Activated CD4-positive, CD25-positive, alpha-beta regulatory T cell treated with anti-CD3 and anti-CD28 coated beads, Interleukin-2, amount 50 U/mL, for 72 hours (primary cell): ENCODE measurements at places on chromosomes 4 and X.

GRCh38 chr4:3313139-3313538 lies 20.3 kb downstream of the RGS12 start:
- DNase-seq, result no peak

- no peak for DNase-seq
Measured at GRCh38 chr4:105399532-105400161, 74.2 kb downstream of the PPA2 start.

DNA sequence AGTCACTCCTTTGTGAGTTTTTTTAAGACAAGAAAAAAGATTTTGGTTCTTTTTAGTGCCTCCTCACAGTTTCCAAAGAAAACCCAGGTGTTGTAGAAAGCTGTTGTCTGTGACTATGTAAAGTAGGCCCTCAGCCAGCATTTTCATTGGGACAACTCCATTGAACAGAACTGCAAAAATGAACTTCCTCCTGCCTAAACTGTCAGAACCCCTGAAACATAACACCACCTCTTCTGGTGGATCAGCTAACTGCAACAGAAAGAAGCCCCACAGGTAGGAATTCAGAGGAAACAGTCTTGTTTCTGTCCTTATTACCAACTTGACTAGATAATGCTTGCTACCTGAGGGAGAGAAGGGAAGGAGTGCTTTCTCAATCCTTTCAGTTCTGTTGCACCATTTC lies 3.4 kb upstream of the ATP11C start:
- no peak for DNase-seq

- DNase-seq, result no peak
Measured at GRCh38 chr4:84028340-84028739, 470.8 kb downstream of the NKX6-1 start.

GRCh38 chrX:16807548-16807947 lies 21.3 kb downstream of the TXLNG start:
- DNase-seq, result no peak

- DNase-seq, result no peak
Measured at GRCh38 chrX:78957049-78957767, 12.0 kb downstream of the P2RY10 start.

GRCh38 chr4:140928880-140929279 lies 172.7 kb upstream of the TBC1D9 start:
- no peak for DNase-seq

DNA sequence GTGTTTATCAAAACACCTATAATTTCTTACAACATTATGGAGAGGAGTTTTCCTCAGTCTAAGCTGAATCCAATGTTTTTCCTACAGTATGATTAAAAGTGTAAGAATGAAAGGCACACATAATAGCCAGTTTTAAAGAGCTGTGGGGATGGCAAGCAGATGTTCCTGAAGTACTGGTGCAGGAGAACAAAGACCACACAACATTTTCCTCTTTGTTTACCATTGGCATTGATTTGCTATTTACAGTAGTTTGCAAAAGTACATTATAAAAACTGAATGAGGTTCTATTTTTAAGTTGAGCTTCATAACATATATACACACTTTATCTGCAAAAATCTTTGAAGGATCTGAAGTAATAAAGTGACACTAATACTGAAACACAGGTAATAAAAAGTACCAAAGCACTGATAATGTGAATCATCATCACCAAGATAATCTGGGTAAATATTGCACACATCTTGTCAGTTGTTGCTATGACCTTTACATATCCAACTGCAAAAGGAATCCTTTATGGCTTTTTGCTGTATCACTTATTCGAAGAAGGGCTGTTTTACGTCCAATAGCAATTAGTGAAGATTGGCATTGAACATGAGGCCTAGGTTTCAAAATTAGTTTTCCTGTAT lies 22.5 kb downstream of the TCEAL1 start:
- DNase-seq, result no peak

GRCh38 chr4:118740869-118741268 lies 55.7 kb downstream of the METTL14 start:
- no peak for DNase-seq

DNA sequence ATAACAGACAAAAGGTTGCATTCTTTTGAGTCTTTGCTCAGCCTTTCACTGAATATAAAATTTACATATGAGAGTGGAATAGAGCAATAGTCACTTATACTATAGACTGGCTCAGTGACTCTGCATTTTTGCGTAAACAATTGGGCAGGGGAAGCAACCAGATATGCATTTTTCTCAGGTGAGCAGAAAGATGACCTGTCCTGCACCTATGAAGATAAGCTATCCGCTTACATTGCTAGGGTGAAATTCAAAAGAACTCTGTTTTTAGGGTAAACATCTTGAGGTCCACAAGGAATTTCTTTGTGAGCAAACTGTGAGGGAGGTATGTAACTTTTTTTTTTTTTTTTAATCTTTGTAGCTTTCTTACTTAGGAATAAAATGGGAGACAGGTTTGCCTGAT lies 602.4 kb upstream of the PRKX start:
- no peak for DNase-seq

- DNase-seq, result no peak
Measured at GRCh38 chr4:164800786-164801185, 46.9 kb downstream of the SMIM31 start.

DNA sequence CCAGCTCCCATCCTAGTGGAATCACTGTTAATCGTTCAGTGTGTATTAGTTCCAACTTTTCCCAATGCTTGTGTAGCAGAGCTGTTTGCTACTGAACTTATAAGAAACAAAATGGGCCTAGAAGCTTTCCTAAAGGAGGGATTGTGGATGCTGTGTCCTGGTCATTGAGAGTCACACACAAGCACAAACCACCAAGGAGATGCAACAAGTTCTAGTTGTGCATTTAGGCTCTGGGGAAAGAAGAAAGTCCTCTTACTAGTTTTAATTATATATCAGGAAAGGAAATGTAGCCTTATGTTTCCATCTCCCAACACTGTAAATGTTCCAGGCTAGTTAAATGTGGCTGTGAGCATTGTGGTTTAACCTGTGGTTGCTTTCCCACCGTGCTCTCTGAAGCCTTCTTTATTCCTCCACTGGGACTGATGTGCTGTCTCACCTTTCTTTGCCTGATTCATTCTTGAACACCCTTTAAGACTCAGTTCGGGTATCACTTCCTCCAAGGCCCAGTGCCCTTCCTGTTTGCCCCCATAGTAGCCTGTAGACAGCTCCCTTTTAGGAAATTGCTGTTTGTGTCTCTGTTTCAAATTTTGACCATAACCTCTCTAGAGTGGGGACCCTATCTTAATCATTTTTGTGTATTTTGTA lies 34.3 kb downstream of the ATP10D start:
- DNase-seq, result no peak

- no peak for DNase-seq
Measured at GRCh38 chr4:128840711-128841318, 31.3 kb downstream of the JADE1 start.

DNA sequence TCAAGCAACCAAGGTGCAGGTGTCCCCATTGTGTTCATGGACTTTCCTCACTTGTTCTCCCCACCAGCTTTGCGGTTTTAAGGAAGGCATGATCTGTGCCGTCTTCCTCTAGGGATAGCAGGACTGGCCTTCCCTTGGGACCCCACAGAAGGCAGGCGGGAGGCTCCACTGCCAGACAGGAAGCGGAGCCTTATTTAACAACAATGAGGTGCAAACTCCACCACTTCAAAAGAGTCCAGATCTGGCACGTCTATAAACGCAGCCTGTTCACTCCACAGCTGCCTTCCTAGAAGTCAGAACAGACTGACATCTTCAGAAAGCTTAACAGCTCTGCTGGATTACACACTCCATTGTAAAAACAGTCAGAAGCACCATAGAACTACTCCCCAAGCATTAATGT lies 1.7 kb upstream of the GPR143 start:
- no peak for DNase-seq

GRCh38 chr4:177573507-177573906 lies 131.3 kb upstream of the AGA start:
- DNase-seq, result no peak

- no peak for DNase-seq
Measured at GRCh38 chr4:156138781-156139280, 185.2 kb upstream of the CTSO start.

- no peak for DNase-seq
Measured at GRCh38 chrX:107566604-107567262, 61.6 kb upstream of the PRPS1 start.

DNA sequence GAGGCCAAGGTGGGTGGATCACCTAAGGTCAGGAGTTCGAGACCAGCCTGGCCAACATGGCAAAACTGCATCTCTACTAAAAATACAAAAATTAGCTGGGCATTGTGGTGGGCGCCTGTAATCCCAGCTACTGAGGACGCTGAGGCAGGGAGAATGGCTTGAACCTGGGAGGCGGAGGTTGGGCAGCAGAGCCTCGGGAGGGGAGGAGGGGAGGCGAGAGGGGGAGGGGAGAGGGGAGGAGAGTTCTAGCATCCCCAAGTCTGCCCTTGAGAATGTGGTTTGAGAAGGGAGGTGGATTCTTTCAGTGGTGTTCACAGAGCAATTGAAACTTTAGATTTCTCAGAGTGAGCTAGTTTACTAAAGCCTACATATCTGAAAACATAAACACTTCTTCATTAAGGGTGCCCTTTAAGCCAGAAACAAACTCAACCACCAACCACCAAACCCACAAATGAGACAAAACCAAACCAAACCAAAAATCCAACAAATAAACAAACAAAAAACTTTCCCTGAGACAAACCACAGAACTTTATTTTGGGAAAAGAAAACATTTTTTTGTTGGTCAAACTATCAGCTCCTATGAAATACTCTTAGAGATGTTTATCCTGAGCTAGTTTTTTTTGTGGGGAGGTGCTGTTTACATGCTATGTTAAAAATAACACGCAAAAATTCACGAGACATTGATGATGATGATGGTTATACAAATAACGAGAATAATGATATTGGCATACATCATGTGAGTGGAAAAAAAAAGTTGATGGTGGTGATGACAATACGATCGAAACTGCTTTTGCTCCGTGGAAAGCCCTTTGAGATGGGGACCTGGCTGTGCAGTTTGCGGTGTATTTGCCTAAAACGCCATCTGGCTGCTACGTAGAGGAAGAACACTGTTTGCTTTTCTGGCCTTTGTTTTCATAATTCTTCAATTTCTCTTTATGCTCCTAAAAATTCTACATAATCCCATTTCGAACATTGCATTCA lies 98.2 kb upstream of the PRKX start:
- no peak for DNase-seq

DNA sequence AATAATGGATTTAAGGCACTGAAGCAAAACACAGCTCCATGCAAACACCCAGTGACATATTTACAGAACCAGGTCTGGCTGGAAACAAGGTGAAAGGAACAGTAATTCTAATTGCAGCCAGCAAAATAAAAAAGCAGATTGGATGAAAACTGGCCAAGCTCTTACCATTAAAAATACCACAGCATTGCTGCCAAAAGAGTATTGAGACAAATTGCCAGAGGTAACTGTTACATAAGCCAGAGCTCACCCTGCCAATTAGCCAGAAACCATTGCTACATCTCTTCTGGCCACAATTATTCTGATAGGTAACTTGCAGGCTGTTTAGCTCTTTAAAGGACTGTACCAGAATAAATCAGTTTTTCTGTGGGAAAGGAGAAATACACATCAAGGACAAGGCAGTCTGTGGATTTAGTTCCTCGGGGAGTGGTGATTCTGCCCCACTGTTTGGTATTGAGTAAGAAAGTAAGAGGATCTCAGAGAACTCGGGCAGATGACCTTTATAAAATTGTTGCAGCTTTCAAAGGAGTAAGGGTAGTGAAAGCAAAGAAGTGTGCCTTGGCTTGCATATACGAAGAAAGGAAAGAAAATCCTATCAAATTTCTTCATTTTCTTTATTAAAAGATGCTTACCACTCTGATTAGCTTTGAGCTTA lies 369.5 kb downstream of the PPP3CA start:
- no peak for DNase-seq

GRCh38 chrX:70592091-70592490 lies 147.5 kb downstream of the DLG3 start:
- DNase-seq, result no peak

DNA sequence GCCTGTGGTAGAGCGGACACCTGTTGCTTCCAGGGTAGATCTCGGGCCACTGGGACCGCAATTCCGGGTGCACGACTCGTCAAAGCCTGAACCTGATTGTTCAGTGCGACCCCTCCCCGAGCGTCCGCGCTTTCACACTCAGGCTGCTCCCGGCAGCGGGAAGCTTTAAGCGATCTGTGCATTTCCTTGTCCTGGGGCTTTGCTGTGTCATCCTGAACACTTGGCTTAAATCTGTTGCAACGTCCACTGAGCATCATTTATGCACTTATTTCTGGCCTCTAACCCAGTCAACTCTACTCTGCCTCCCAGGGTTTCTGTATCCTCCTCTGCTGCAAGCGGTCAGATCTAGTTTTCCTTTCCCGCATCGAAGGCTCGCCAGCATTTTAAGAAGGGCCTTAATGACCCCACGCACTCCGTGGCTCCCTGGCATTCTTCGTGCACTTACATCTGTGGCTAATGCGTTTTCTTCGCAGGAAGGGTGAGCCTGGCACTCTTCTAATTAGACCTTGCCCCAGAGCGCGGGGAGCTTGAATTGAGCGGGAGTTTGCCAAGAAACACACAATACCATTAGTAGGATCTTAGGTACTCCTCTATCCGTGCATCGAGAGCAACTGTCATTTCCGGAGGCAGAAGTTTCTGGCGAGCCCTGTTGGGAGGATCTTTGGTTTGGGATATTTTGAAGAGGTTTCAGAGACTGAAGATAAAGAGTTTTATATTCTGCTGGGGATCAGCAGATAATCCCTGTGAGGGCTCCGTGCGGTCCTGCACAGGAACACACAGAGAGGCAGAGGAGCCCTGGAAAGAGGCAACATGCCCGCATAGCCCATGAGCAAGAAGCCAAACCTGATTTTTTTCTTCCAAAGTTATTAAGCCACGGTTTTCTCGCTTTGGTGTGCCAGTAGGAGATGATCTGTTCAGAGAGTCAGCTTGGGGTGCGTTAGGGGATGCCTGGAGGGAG lies 654 bp upstream of the DDIT4L start:
- no peak for DNase-seq

DNA sequence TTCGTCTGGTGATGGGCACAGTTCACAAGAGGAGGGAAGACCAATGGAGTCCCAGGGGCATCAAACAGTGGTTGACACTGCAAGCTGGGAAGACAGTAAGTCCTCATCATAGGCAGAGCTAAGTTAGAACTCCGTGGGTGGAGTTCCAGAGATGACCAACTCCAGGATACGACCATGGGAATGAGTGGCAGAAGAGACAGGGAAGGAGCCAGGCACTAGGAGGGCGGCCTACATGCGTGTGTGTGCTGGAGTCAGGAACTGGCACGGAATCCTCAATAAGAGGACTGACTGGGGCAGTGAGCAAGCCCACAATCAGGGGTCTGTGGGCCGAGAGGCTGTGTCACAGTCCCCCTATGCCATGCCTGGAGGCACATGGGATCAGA lies 30.4 kb upstream of the IRAK1 start:
- no peak for DNase-seq

GRCh38 chr4:3408793-3409330 lies 32.9 kb upstream of the HGFAC start:
- no peak for DNase-seq
